ENCODE measurements at places on chromosomes 3 and 15.

DNA sequence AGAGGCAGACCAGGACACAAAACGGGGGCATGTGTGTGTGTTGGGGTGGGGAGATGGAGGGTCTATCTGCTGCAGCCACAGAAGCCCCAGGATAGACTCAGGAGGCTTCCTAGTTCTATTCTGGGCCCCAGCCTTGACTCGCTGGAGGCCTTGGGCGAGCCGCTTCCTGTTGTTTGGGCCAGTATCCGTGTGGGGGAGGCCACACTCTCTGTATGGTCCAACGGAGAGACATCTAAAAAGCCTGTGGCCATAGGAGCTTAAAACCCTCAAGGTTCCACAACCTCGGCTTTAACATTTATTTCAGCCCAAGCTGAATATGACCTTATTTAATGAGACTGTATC lies 32.8 kb downstream of the POC1A start:
- DNase-seq: no peak

DNA sequence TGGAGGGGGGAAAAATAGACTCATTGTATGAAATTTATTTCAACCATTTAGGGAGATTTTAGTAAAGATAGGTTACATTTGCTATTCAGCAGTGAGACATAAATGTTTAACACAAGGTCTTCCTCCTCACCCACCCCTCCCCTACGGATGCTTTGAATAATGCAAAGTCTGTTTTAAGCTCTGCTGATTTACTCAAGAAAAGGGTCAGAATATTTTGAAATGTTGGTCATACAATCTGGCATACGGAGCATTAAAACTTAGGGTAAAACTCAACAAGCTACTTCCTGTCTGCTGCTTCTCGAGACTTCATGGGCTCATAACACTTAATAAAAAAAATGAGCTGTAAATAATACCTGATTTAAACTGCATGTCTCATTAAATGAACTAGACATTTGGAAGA lies 156.3 kb downstream of the WNT5A start:
- DNase-seq: no peak

DNA sequence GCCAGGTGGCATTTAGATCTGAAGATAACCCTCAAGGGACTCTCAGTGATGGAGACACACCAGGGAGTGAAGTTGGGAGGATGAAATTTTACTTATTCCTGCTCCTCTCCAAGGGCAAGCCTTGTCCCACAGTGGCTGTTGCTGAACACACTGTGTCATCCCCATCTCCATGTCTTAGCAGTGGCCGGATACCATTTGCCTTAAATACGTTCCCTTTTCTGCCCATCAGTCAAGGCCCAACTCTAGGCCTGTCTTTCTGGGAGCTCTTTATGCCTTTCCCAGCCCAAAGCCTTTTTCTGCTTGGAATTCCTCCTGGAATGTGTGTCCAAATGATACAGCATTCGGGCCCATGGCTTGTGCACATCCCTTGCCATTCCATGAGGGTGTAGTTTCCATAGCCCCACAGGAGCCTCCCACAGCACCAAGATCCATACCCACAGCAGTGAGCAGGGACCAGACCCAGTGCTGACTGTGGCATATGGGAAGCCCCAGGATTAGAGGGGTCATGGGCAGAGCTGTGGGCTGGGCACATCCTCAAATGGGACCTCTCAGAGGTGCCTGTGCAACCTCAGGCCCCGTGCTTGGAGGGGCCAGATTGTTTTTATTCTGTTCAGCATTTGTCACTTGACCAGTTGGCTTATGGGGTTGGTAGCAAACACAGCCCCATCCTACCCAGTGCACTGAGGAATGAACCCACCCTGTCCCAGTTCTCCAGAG lies 63.7 kb upstream of the PRR23C start:
- DNase-seq: no peak

DNA sequence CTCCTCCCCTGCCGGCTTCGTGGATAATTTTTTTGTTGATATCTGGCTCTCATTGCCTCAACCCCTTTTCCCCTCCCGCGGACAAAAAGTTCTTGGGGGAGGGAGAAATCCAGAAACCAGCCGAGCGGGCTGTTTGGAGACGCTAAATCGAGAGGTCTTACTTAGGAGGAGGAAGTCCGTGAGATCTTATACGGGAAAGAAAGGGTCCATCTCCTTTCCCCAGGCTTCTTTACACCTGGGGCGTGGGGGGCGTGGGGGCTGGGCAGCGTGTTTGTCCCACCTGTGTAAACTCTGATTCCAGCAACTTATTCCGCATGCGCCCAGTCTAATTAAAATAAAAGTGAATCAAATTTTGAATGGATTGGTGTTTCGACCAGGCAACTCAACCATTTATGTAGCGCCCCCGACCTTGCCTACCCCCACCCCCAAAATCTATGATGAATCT lies 364 bp upstream of the CADPS start:
- DNase-seq: no peak

DNA sequence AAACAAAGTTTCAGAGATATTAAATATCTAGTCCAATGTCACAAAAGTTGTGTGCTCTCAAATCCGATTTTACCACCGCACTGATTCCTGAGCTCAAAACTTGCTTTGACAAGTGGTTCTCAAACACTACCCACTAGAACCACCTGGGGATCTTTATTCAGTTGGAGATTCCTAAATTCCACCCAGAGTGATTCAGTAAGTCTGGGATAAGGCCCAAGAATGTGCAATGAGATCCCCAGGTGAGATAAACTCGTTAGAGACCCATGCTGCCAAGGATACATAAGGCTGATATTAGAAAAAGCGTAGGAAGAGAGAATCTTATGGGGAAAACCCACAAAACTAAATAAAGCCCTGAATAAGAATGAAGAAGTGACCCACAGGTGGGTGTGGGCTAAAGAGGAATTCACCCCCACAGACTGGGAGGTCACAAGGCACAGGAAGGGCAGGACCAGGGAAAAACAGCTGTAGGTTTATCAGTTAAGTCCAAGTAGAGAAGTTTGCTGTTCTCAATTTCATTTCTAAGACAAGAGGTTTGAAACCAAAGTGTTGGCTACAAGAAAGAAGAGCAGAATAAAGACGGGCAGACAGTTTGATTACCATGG lies 11.5 kb upstream of the RPS17 start:
- no peak for DNase-seq

All from stimulated activated CD8-positive, alpha-beta memory T cell treated with anti-CD3 and anti-CD28 coated beads, Interleukin-7, amount 100 ng/mL, for 1 hour (primary cell).